ENCODE measurements at places on chromosomes 2 and 18.

GRCh38 chr18:321865-322467, 54.1 kb upstream of the THOC1 start:
- DNase-seq = no peak

DNA sequence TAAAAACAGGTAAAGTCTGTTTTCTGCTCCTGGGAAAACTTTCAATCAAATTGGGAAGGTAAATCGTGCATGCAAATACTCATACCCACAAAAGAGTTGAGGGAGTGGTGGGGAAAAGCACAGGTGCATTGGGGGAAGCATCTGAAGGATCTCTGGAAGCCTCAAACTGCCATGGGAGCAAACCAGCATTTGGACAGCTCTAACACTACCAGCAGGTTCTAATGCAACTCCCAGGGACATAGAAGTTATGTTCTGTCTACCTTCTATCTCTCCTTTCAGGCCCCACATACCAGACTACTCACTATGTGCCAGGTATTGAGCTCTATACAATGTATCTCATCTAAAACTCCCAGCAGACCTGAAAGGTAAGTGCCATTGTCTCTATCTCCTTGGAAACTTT, 933.7 kb downstream of the NRXN1 start:
- no peak for DNase-seq

- no peak for DNase-seq
These were observed 282.7 kb downstream of the EPHA4 start for GRCh38 chr2:221289389-221289788.

GRCh38 chr2:227388537-227389011, 825 bp upstream of the SCYGR1 start:
- no peak for DNase-seq

DNA sequence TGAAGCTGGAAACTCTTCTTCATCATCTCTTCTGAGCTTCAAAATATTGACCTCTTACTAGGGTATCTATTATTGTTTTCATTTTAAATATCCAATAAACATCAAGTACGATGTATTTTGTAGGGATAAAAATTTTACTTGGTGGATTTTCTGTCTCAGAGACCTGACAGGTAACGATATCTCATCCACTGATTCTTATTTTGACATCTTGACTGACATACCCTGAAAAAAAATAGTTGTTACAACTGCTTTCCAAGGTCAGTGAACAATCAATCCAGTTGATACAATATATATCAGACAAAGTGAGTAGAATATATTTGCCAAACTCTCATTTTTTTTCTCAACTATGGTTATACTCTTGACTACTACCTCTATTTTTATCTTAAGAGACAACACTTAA, 963.7 kb upstream of the CDH2 start:
- DNase-seq = no peak

GRCh38 chr18:36564841-36565240, 264.0 kb downstream of the TPGS2 start:
- DNase-seq = no peak
